A549 treated with CpdA at 1 μM for 4 hours (cell line): ENCODE measurements at places on chromosomes 12 and 14. TPM values are rescaled to one million over a fixed set of nuclear protein-coding genes. Genes with fewer than 3 reads are reported as not detected.

The RHOF gene
- total RNA-seq: 150 to 205 TPM (median 184 TPM) in 5 replicates

The LRTM2 gene
- total RNA-seq: not detected in 5 replicates

The EML5 gene
- total RNA-seq: 0.72 to 0.92 TPM (median 0.77 TPM) in 5 replicates

The MORN3 gene
- total RNA-seq: 0.07 to 0.39 TPM (median 0.17 TPM) in 4 of 5 replicates, not detected in the other

The ZNF891 gene
- total RNA-seq: 0.38 to 0.47 TPM (median 0.43 TPM) in 5 replicates

The OR4E2 gene
- total RNA-seq: not detected in 5 replicates

The NXPH4 gene
- 3.8 to 6.1 TPM (median 5.9 TPM) in 5 replicates for total RNA-seq

The HOXC13 gene
- total RNA-seq: 7.5 to 12.4 TPM (median 8.7 TPM) in 5 replicates

The RIMBP2 gene
- 0.01 TPM in 1 of 5 replicates, not detected in the others for total RNA-seq

The AGAP2 gene
- total RNA-seq: 0.13 to 0.20 TPM (median 0.16 TPM) in 5 replicates

The MUCL1 gene
- total RNA-seq: not detected in 5 replicates

The OTX2 gene
- not detected in 5 replicates for total RNA-seq

The SYNDIG1L gene
- total RNA-seq: not detected in 5 replicates

The TBX5 gene
- total RNA-seq: not detected in 5 replicates

The MYO1H gene
- not detected in 5 replicates for total RNA-seq

The DAO gene
- not detected in 5 replicates for total RNA-seq

The FIGNL2 gene
- 0.14 to 0.41 TPM (median 0.20 TPM) in 5 replicates for total RNA-seq

The EFS gene
- not detected in 5 replicates for total RNA-seq
